Hematopoietic multipotent progenitor cell treated with erythropoietin and hydrocortisone succinate and interleukin-3 and kit ligand, for 4 days (in vitro differentiated cells): ENCODE measurements at places on chromosomes 16 and 17.

GRCh38 chr16:64738321-64738960 lies 383.4 kb downstream of the CDH11 start:
- DNase-seq, result no peak

- peak; percentile 96 for DNase-seq
Measured at GRCh38 chr17:35764123-35764991, 3.7 kb downstream of the C17orf50 start.

DNA sequence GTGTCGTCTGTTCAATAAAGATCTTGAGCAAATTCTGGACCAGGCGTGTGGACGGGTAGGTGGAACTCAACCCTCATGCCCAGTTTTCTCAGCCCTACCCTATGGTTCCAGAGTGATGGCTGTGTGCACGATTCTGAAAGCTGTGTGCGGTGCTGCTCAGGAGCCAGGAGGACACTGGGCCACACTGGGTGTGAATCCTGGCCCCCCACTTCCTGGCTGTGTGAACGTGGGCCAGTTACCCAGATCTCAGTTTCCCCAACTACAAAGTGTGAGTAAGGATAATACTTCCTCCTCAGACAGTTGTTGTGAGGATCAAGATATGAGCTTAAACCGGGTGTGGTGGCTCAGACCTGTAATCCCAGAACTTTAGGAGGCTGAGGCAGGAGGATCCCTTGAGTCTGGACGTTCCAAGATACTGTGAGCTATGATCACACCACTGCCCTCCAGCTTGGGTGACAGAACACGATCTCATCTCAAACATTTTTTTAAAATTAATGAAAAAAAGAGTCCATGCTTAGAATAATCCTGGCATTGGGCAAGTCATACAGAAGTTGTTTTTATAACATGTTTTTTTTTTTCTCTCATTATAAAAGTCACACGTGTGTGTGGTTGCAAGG lies 14.7 kb upstream of the MPRIP start:
- DNase-seq, result no peak

DNA sequence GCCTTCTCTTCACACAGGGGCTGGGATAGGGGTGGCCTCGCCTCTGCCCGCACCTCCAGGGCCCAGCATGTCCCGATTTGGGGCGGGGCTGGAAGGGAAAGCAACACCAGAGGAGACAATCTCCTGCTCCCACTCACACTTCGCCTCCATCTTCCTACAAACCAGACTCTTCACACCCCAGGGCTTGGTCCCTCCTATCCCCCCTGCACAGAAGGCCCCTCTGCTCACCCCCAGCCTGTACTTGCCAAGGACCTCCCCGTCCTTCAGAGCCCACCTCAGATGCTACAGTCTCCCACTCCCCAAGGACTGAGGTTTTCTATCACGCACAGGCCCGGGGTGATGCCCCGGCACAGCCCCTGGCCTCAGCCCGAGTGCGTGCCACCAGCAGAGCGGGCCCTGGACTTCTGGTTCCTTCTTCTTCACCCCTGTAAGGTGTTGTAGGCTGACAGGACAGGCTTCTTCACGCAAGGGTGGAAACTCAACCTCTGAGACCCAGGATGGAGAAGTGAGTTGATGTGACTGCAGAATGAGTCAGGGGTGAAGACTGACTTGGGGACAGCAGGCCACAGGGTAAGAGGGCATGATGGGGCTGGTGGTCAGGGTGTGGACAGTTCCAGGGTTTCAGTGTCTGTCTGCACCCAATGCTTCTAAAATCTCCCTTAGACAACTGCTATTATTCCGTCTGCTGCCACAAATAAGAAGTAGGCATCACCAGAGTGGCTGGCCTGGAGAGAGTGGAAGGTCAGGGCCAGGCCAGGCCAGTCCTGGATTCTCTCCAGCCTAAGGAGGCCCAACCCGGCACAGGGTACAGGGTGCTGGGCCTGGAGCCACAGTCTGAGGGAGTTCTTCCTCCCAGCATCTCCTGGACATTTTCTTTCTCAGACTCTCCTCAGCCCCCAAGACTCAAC lies 2.5 kb downstream of the ITGAE start:
- DNase-seq, result no peak

GRCh38 chr16:57585051-57585687 lies 42.7 kb downstream of the ADGRG5 start:
- no peak for DNase-seq

GRCh38 chr16:27839419-27839818 lies 224.1 kb downstream of the GSG1L start:
- peak; percentile 4 for DNase-seq

- DNase-seq, result no peak
Measured at GRCh38 chr16:8730335-8730915, 56.0 kb downstream of the ABAT start.

DNA sequence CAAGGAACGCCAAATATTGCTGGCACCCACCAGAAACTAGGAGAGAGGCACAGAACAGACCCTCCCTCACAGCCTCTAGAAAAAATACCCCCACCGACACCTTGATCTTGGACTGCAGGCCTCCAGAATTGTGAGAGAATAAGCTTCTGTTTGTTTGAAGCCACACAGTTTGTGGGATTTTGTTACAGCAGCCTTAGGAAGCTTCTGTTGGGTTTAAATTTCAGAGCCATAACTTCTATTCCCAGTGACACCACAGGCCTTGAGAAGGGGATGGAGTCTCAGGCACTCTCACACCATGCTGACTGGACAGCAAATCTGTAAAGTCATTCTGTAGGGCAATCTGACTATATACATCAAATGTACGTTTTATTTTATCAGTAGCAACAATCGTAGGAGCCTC lies 38.6 kb downstream of the RNF112 start:
- no peak for DNase-seq

- no peak for DNase-seq
Measured at GRCh38 chr16:68739964-68740627, 3.0 kb downstream of the CDH1 start.

DNA sequence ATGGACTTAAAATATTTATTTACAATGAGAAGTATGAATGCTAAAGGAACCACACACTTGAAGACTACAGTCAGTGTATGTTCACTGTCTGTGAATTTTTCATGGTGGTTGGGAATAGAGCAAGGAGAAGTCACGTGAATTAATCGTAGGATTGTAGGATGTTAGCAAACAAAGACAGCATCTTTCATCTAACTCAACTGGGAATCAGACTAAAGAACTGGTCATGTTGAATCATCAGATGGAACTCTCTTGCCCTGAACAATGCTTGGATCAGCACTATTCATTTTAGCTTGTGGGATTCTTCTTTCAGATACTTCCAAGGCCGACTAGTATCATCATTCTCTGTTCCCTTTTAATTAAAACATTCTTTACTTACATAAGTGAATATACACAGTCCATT lies 18.1 kb downstream of the KCNJ2 start:
- DNase-seq, result no peak

- DNase-seq, result peak; percentile 51
Measured at GRCh38 chr17:29126268-29126930, 53.8 kb downstream of the MYO18A start.

- no peak for DNase-seq
Measured at GRCh38 chr16:15641753-15642556, 999 bp downstream of the MARF1 start.

DNA sequence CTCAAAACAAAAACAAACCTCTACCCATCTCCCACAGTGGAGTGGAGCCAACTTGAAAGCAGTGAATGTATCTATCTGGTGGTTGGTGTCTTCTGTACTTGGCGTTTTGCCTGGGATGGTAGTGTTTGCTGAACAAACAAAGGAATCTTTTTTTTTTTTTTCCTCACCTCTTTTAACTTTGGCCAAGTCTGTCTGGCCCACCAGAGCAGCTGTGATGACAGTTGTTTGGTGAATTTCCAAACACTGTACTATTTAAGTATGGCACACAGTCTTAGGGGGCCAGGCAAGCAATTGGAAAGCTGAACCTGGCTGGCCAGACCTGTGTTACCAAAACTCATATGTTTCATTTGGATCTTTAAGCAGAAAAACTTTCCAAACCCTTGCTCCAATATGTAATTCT lies 101.8 kb upstream of the CDH13 start:
- no peak for DNase-seq

- no peak for DNase-seq
Measured at GRCh38 chr17:8237175-8237574, 10.7 kb downstream of the CTC1 start.

DNA sequence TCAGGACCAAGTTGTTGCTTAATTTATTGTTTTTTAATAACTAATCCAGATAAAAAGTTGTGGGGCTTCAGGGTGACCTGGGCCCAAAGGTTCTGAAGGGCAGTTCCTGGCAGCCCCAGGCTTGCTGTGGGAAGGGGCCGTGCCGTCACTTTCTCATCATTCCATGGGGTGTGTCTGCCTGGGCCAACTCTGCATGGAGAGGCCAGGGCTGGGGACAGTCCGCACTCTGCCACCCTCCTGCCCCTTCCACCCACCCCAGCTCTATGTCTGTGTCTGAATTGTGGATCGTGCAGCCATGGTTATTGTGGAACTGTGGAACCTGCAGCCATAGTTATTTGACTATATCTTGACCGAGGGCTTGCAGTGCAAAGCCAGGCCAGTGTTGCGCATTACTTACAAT lies 4.0 kb downstream of the LIMD2 start:
- DNase-seq, result no peak

DNA sequence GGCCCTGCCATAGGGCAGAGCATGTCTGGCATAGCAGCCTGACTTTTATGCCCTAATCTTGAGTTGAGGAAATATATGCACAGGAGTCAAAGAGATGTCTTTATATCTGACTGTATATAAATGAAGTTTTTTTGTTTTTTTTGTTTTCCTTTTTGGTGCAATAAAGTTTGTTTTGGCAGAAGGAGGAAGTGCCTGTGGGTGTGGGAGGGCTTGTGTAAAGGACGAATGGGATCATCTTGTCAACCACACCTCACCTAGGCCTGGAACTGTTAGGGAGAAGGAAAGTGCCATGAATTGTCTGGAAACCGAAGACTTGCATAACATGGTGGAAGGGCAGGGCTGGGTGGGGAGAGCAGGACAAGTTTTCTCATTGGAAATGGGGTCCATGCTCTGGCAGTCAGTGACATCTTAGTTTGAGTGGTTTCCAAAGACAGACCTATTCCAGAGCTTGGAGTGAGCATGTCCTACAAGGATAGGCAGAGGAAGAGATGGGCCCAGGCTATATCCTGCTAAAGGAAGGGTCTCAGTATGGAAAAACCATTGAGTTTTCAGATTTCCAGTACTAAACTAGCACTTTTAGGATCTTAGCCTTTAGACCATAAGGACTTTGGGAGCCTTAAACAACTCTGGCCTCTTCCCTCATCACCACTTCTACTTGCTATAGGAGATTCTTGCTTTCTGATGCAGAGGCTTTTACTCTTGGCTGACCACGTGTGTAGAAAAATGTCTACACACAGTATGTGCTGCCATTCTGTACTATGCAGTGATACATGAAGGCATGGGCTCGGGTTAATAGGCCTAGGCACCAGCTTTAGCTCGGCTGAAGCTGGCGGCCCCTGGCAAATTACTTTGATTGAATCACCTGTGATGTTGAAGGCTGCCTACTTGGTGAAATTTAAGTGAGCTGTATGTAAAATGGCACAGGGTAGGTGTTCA lies 15.5 kb downstream of the SNF8 start:
- DNase-seq, result no peak

DNA sequence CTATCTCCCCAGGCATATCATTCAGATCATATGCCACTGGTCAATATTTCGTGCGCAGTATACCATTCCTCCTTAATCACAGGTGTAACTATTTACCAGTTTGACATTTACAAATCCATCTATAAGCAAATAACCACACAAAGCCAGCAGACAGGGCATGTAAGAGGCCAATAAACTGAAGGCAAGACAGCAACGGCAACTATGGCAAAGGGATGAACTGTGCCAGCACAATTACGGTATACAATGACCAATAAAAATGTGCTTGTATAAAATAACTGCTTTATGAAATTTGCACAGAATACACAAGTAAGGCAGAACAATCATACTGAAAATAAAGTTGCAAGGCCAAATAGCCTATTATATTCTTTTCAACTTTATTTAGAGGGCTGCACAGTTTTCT lies 9.2 kb downstream of the NETO2 start:
- DNase-seq, result no peak

DNA sequence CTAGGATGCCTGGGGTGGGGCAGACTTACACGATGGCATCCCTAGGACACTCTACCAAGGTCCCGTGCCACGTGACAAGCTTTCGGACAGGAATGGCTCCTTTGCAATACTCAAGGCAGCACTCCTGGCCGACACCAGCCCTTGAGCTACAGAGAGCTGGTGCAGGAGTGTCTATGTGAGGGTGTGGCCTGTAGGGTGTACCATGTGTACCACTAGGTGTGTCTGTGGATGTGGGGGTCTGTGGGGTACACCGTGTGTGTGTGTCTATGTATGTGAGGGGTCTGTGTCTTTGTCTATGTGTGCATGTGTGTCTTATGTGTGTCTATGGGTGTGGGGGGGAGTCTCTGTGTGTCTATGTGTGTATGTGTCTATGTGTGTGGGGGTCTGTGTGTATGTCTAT lies 1.9 kb upstream of the TLE7 start:
- DNase-seq, result no peak

- DNase-seq, result peak; percentile 88
Measured at GRCh38 chr17:1197379-1197778, 17.6 kb upstream of the ABR start.

DNA sequence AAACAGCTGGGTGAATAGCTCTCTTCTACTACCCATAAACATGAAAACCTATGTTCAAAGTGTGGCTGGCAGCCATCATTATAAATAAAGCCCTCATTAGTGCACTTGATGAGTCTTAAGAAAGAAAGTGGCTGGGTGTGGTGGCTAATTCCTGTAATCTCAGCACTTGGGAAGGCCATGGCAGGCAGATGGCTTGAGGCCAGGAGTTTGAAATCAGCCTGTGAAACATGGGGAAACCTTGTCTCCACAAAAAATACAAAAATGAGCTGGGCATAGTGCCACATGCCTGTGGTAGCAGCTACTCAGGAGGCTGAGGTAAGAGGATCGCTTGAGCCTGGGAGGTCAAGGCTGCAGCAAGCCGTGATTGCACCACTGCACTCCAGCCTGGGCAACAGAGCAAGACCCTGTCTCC lies 28.3 kb upstream of the APPBP2 start:
- peak; percentile 23 for DNase-seq

DNA sequence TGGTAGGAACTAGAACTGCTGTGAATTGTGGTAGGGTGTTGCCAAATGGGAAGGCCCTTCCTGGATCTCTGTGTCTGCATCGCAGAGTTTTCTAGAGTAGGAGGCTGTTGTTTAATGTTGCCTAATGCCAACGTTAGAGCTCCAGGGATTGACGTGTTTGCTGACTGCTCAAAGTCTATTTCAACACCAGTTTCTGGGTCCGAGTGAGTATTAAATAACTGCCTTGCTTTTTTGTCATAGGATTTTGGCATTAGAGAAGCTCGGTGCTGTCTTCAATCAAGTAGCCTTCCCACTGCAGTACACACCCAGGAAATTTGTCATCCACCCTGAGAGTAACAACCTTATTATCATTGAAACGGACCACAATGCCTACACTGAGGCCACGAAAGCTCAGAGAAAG lies 40.0 kb downstream of the SF3B3 start:
- DNase-seq, result no peak
